ENCODE measurements at places on chromosomes 4 and X.
A peak's percentile ranks its signal among the peaks of the same experiment; 100 is the strongest.

- no peaks in the 10 kb centered on the region for H3K27me3 ChIP-seq
- peaks cover 74% of the 10 kb centered on the region for H3K36me3 ChIP-seq
- no peak overlapping the region for H3K27ac ChIP-seq
- DNase-seq, result no peak
Measured at GRCh38 chr4:113496698-113497097, 264.8 kb downstream of the CAMK2D start.

DNA sequence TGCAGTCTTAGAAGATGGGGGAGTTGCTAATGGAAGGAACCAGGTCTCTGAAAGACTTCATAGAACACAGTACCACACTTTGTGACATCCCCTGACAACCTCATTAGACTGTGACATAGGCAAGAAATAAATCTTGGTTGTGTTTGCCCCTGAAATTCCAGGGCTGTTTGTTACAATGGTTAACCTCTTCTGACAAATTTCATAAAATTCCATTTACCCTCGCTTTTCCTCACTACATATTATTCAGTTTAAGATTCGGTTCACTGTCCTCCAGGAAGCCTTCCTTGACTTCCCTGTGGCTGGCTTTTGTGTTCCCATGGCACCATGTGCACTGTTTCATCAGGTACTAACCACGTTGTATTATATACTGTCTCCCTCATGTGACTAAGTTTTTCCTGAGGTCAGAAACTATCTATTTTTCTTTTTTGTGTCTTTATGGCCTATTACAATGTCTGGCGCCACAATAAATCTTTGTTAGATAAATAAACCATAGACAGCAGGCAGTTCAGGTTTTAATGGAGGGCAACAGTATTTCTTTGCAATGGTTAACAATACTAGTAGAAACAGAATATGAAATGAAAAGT lies 54.2 kb downstream of the ATXN3L start:
- no peak overlapping the region for H3K27ac ChIP-seq
- peaks cover 34% of the 10 kb centered on the region for H3K27me3 ChIP-seq
- peaks cover 7% of the 10 kb centered on the region for H3K4me1 ChIP-seq
- no peak overlapping the region for H3K4me3 ChIP-seq

DNA sequence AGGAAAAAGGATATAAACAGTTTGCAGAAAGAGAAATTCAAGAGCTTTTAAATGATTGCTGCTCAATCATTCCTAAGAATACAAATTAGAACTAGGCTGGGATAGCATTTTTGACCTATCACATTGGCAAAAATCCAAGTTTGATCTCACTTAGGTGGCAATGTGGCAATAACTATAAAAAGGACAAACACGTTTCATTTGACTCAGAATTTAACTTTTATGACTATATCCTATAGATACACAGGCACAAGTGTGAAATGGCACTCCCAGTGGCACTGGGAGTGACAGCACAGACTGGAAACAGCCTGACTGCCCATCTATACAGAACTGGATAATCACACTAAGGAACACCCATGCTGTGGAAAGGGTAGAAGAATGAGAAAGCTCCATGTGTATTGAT lies 11.1 kb downstream of the CENPU start:
- H3K27ac ChIP-seq, result no peak overlapping the region
- peaks cover 97% of the 10 kb centered on the region for H3K36me3 ChIP-seq
- peaks cover 1% of the 10 kb centered on the region for H3K4me1 ChIP-seq
- DNase-seq, result no peak

DNA sequence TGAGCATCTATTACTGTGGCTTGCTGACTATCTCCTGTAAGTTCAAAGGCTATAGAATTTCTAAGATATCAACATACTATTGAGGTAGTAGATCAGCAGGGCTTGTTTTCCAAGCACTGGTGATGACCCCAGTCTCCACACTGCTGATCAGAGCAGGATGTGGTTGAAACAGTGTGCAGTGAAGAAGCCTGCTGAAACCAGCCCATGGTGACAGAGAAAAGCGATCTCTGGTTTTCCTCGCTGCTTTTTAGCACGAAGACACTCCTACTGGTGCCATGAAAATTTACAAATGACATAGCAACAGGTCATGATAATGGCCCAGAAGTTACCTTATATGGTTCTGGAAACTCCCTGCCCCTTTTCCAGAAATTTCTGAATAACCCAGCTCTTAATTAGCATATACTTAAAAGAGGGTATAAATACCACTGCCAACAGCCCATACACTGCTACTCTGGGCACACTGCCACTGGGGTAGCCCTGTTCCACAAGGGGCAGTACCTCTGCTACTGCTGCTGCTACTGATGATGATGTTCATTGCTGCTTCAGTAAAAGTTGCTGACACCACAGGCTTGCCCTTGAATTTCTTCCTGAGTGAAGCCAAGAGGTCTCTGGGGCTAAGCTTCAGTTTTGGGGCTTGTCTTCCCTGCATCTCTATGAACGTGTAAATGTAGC lies 1689.5 kb upstream of the PCDH10 start:
- H3K4me3 ChIP-seq, result no peak overlapping the region
- H3K4me1 ChIP-seq, result no peaks in the 10 kb centered on the region
- no peaks in the 10 kb centered on the region for H3K27me3 ChIP-seq
- no peak for DNase-seq
- no peaks in the 10 kb centered on the region for H3K36me3 ChIP-seq

GRCh38 chr4:75698963-75699228 lies 25.5 kb upstream of the USO1 start:
- no peaks in the 10 kb centered on the region for H3K27me3 ChIP-seq
- no peak for DNase-seq
- peaks cover 9% of the 10 kb centered on the region for H3K36me3 ChIP-seq
- H3K4me3 ChIP-seq, result peak overlapping the region; percentile 2
- peaks cover 35% of the 10 kb centered on the region for H3K4me1 ChIP-seq

DNA sequence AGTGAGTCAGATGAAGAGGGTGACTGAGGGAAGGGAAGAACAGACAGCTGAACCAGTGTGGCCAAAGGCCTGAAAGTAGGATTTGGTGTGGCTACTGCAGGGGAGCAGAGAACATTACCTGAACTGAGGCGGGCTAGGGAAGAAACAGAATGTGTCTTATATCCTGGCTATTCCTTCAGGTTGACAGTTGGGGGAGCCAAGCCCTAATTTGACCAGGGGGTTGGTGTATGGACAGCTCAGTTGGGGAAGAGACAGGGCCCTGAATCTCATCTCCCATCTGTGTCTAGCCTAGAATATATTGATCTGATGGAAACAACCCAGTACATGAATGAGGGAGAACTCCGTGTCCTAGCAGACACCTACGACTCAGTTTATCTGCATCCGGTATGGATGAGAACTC lies 4.2 kb downstream of the HDAC6 start:
- H3K27me3 ChIP-seq, result peaks cover 18% of the 10 kb centered on the region
- H3K4me1 ChIP-seq, result peaks cover 21% of the 10 kb centered on the region
- no peak overlapping the region for H3K4me3 ChIP-seq
- peak overlapping the region; percentile 12 for H3K27ac ChIP-seq
- DNase-seq, result no peak

All from activated T-cell treated with anti-CD3 and anti-CD28 coated beads, Interleukin-2, amount 50 U/mL, for 24 hours (primary cell).